ENCODE measurements at places on chromosomes 1 and 21. TPM values are rescaled to one million over a fixed set of nuclear protein-coding genes. Genes with fewer than 3 reads are reported as not detected.
A peak's percentile ranks its signal among the peaks of the same experiment; 100 is the strongest.

- DNase-seq, result no peak
Measured at GRCh38 chr1:196027127-196027526, 581.1 kb downstream of the KCNT2 start.

- peak; percentile 39 for DNase-seq
Measured at GRCh38 chr1:151476083-151476482, 16.8 kb upstream of the POGZ start.

Gene RIPK4
- total RNA-seq, result 39.5 TPM

DNA sequence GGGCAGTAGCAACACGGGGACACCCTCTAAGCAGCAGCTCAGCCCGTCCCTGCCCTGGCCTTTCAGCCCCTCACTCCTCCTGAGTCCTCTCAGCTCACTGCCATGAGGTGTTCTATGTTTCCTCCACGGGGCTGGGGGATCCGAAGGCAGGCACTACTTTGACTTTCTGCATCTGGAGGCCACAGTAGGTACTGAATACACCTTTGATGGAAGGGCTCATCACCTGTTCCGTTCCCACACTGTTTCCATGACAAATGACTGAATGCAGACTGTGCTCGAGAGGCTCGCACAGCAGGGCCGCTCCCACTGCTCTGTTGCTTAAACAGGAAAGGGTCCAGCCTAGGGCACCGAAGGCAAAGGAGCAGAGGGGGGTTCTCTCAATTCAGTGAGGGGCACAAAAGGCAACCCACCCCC is 77.6 kb upstream of the DNAH14 start:
- no peak for DNase-seq

DNA sequence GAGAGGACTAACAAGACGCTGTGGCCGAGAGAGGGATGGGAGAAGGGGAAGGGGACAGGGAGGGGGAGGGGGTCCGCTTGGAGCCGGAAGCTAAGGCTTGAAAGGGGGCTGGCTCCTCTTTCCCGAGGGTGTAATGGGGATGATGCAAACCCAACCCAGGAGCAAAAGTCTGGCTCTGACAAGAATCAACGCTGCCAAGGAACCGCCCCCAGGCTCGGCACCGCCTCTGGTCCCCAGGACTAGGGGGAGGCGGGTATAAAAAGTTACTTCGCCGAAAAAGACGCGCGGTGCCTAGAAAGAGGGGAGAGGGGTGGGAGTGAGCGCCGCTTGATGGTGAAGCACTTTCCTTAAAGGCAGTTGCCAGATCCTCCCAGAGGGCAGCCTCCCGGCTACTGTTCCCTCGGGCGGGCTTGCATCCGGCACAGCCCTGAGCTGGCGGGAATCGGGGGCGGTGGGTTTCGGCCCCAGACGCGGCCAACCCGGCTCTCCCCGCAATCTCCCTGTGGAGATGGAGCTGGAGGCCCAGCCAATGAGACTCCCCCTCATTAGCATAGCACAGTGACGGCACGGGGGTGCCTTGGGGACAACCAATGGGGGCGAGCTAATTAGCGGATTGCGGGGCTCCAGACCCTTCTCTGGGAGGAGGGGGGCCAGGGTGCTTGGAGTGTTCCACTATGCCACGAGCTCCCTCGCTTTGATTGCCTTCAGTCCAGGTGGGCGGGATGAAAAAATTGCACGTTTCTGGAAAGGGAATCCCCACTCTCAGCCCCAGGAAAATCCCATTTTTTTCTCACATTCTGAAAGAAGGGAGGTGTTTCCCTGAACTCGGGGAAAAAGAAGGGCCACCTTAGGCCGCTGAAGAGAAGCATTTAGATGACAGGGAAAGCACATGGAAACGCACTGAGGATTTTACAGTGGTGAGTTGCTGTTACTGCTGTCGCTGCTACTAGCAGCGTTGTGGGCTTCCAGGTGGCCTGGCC is at the start of gene KCNT2:
KCNT2 (minus strand) TSS at position 51 of the 980 bp plus-strand sequence. CDS start 131 bp downstream, outside the sequence.
- DNase-seq, result peak; percentile 65

Gene CRP
- total RNA-seq, result not detected

- peak; percentile 81 for DNase-seq
Measured at GRCh38 chr1:28417441-28417922, 47.9 kb downstream of the PHACTR4 start.

Gene NES
- 0.51 TPM for total RNA-seq
